AG10803 (cell line): ENCODE measurements at places on chromosomes 2 and 18.
A peak's percentile ranks its signal among the peaks of the same experiment; 100 is the strongest.

- peak; percentile 86 for DNase-seq
Observed at GRCh38 chr2:27627963-27628766, 647 bp downstream of the CCDC121 start.

DNA sequence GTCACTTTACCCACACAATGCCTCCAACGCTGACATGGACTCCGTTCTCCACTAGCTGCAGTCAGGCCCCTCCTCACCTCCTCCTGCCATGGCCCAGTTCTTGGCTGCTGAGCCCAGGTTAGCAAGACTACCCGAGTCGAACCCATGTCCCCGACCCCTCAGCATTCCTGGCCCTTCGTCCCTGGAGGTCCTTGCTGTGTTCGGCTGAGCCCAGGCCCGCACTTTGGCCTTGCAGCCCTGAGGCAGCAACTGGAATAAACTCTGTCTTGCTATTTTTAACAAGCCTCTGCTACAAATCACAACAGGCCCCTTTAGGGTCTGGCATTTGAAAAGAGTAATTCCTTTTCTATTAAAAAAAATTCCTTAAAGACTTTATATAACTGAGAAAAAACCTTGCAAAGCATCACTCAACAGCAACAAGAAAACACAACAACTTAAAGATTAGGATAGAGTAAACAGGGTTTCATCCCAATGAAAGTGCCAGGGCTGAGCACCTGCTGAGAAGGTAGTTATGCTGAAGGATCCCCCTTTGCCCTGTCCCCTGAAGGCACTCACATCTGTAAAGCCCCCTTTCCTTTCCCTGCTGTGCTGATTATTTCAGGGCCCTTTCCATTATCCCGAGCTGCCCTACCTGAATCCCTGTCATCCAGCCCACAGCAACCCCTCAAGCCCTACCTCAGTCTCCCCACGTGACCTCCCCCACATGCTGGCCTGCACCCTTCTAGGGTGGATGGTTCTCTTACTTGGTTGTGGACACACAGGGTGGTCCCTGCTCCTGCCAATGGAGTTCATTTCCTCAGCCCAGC, 120.0 kb upstream of the SNTG2 start:
- DNase-seq = no peak

DNA sequence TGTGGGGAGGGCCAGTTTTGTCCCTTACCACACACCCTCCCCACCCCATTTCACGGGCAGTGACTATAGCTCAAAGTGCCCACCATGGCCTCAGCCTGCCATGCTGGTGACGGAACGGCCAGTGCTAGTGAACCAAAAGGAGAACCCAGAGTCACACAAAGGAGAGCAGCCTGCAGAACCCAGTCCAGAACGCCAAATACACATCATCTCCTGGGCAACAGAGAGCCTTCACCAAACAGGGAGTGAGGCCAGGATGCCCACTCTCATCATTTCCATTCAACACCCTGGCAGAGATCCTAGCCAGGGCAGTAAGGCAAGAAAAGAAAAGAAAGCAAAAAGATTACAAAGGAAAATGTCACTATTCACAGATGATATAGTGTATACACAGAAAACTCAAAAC, 38.3 kb downstream of the HDAC4 start:
- DNase-seq = no peak

DNA sequence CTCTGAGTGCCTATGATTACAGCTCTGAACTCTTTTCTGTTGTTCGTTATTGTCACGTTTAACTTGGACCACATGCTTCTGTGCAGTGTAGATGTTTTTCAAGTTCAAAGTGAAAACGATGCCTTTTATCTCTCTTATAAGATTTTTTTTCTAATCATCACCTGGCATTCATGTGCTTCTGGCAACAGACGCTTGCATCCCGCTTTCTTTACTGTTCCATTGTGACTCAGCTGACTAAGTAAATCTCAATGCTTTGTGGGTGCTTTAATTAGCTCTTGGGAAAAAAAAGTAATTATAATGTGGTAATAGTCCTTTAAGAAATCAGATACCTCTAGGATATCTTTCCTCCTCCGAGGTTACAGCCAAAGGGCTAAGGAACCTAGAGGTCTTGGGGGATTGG, 31.2 kb upstream of the RMP24 start:
- DNase-seq = no peak

DNA sequence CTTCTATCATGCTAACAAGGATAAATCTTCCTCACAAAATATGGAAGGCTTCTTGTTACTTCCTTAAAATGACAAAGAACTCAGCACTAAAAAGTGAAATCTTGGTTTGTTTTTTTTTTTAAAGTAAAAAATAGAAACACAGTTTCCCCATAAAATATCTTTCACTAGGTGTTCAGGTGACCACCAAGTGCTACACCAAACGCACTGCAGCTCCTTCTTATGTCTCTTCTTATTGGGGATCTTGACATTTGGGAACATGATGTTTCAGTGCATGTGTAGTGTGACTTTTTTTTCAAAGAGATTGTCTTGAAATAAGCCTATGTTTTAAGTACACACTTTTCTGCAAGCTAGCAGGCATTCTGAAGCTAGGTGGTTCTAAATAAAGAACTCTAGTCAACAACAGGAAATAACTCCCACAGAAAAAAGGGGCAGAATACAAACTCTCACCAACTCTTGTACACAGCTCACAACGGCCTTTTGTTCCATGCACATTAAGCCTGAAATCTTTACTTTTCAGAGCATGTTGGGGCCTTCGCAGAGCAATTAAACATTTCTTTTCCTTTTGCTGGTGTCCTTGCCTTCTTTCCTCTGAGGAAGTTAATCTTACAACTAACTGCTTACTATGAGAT, 13.2 kb upstream of the SERTAD2 start:
- no peak for DNase-seq

- DNase-seq = peak; percentile 97
Observed at GRCh38 chr2:152585830-152586484, 131.3 kb downstream of the PRPF40A start.

DNA sequence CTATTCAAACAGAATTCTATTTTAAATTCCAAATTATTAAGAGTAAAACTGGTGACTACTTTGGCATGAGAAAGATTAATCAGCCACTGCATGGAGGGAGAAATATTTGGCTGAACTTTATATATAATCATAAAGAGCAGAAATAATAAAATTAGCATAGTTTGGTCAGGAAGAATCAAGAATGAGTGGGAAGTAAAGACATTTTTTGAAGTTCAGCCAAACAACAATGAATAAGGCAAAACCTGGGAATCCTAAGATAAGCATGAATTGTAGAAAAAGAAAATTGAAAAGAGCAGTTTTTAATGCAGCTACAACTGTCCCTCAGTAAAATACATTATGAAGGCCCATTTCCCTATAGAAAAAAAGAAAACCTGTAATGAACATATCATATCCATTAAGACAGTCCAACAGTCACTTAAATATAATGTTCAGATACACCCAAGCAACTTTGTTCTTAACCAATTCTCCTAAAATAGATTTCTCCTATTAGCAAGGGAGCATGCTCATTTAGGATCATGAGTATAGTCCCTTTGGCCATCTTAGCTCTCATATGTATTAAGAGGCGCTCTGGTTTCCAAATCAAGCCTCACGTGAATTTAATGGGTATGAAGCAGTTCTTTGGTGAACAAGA, 6.5 kb downstream of the TMEM17 start:
- no peak for DNase-seq

DNA sequence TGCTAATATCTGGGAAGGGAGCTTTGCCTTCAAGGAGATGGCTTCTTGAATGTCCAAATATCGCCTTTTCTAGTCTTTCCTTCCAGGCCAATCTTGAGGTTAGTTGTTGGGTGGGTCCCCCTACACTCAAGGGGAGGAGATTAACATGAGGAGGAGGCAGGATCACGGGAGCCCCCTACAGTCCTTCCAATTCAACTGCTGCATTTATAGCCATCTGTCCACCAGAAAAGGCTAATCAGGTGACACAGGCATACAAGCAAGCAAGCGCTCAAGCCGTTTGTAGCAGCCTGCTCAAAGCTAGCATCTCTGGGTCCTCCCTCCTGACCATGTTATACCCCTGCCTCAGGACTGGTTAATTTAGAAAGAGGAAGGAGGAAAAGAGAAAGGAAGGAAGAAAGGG, 87.6 kb downstream of the MRPS9 start:
- no peak for DNase-seq

DNA sequence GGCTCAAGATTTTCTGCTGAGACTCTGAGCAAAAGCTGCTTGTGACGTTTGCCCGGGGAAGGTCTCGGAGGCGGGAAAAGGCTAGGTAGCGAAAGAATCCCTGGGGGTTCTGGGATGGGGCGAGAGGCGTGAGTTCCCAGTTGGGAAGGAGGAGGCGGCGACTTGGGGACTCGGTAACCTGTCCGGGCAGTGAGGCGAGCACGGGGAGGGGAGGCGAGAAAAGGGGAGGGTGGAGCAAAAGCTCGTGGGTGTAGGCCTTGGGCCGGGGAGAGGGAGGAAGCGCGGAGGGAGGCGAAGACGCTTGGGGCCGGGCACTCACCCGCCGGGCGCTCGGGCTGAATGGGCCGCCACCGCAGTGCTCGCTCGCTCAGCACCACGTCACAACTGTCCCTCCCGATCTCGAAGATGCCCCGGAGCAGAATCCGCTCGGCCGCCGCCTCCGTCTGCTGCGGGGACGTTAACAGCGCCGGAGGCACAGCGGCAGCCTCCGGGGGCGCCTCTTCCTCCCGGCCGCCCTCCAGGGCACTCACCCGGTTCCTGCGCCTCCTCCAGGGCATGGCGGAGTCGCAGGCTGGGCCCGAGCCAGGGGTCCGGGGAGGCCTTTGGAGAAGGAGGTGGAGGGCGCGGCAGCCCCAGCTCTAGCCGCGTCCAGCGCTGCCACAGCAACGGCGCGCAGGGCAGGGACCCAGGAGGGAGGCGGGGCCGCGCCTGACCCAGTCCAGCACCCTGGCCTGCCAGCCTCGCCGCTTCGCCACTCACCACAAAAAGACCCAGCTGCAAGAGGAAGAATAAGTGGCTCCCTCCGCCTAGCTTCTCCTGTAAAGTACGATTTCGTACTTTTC, at the start of gene CERKL:
CERKL (minus strand) TSS at position 656 of the 842 bp plus-strand sequence; CDS start at position 557, 99 bp downstream.
- peak; percentile 6 for DNase-seq

GRCh38 chr18:48612917-48613316, 74.1 kb downstream of the CTIF start:
- no peak for DNase-seq

DNA sequence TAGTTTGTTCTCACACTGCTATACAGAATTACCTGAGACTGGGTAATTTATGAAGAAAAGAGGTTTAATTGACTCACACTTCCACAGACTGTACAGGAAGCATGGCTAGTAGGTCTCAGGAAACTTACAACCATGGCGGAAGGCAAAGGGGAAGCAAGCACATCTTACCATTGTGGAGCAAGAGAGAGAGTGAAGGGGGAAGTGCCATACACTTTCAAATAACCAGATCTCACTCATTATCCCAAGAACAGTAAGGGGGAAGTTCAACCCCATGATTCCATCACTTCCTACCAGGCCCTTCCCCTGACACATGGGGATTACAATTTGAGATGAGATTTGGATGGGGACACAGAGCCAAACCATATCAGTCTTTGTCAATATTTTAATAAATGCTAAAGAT, 5.0 kb upstream of the CRYGB start:
- DNase-seq = no peak

DNA sequence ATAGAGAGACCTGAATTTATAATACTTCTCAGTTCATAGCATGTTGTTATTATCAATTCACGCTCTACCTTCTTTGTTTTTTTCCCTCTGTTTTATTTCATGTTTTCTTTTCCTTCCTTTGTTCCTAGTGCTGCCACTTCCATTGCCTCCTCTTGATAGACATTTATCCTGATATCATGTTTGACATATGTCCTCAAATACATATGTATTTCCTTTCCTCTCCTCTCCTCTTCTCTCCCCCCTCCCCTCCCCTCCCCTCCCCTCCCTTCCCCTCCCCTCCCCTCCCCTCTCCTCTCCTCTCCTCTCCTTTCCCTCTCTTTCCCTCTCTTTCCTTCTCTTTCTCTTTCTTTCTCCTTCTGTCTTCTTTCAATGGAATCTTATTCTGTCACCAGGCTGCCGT, 67.8 kb downstream of the TDRD15 start:
- DNase-seq = no peak

- DNase-seq = no peak
Observed at GRCh38 chr2:37919631-37920032, 5.5 kb upstream of the RMDN2 start.

DNA sequence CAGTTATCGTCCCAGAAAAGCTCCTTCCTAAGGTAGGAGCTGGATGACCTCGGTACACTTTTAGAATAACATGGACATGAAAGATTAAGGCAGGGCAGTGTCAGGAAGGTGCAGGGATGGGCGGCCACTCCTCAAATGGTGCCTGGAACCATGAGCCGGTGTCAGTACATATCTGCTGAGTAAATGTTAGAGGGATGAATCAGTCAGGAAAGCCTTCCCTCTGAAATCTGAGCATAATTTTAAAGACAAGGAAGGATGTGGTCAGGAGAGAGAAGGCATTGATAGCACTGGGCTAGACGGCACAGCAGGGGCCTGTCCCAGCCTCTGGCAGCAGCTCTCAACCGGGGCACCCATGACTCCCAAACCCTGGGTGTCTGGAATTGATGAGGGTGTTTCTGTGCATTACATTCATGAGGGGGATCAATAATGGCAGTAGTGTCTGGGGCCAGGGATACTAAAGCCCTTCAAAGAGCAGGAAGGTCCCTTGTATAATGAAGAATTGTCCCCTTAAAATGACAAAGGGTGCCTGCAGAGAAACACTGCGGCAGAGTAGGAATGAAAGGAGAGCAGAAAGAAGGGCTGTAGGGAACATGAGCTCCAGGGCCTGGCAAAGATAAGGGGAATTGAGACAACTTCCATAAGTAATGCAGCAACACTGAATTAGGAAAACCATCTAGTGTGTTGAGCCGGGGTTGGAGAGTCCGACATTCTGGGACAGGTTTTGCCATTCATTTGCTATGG, 162.3 kb upstream of the REV1 start:
- peak; percentile 51 for DNase-seq

- peak; percentile 63 for DNase-seq
Observed at GRCh38 chr2:120750488-120751210, 15.0 kb downstream of the GLI2 start.

DNA sequence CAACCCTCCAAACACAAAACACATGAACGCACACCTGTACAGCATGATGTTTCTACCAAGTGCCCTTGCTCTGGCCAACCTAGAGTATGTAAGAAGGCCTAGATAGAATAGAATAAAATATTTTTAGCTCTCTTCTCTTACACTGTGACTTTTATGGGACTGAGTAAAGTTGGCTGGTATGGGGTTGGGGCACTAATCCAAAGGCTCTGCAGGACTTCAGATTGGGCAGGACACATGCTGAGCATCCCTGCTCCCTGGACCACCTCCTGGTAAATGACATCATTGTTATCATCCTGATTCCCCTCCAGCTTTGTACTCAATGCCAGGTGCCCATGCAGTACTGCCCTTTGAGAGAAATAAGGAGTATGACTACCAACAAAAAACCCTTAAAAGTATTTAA, 322.2 kb downstream of the SLC8A1 start:
- no peak for DNase-seq

DNA sequence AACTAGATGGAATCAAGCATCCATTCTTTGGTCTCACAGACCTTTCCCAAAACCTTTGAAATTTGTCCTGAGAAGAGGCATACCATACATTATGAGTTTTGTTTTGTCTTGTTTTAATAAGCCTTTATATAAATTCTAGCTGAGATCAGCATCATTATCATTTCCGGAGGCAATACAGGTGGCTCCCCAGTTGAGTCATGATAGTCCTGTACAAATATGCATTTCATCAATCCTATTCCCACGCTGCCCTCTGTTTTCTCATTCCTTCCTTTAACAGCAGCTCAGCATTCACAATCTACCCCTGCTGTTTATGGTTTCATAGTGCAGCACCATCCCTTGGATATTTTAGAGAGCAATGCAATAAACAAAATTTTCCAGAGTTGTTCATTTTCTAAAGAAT, 216.7 kb downstream of the TXNL1 start:
- no peak for DNase-seq

GRCh38 chr2:144117086-144117485, 402.8 kb downstream of the ZEB2 start:
- DNase-seq = no peak
